ENCODE measurements at places on chromosomes 7 and 10.

DNA sequence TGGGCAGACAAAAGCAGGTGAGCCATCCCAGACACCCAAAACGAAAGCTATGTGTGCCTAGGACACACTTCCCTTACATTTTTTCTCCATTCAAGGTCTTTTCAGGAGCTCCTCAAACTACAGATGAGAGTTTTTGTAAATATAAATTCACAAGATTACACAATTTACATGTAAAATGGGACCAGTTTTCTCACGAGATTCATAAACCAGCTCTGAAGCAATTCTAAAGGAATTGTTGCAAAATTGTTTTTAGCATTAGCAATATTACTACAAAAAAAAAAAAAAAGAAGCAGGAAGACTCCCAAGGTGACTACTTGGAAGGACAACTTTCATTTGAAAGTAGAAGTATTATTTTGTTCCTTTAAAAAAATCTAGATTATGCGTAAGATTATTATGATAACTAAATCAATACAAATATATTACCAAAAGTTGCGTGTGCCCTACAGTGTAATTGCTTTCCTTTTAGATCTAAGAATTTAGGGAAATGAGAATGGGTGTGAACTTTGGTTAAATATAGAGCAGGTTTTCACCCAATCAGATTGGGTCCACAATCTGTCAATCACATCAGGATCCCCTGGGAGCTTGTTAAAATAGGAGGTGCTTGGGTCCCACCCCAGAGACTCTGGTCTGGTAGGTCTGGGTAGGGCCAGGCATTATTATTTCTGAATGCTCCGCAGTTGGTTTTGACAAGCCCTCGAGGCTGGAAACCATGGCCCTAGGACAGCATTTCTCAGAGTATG lies 72.2 kb downstream of the TBXAS1 start:
- no peak for DNase-seq

GRCh38 chr10:67079126-67079525 lies 153.3 kb downstream of the LRRTM3 start:
- DNase-seq, result no peak

DNA sequence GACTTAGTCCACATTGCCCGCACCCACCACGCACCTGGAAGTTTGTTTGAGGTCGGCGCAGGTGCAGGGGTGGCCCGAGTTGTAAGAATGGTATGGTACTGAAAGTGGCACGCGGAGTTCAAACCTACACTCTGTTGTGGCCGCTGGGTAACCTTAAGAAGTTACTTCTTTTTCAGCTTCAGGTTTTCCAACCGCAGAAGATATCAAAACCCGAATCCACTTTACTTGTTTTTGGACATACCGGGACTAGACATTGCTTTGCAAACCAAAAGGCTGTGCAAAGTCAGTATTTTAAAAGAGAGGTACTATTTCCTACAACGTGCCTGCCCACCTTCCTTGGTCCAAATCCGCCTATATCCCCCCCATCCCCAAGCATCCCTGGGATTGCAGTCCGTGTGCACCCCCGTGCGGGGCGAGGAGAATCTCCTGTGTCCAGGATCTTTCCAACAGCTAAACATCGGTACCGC lies 1.0 kb downstream of the IGFBP3 start:
- no peak for DNase-seq

DNA sequence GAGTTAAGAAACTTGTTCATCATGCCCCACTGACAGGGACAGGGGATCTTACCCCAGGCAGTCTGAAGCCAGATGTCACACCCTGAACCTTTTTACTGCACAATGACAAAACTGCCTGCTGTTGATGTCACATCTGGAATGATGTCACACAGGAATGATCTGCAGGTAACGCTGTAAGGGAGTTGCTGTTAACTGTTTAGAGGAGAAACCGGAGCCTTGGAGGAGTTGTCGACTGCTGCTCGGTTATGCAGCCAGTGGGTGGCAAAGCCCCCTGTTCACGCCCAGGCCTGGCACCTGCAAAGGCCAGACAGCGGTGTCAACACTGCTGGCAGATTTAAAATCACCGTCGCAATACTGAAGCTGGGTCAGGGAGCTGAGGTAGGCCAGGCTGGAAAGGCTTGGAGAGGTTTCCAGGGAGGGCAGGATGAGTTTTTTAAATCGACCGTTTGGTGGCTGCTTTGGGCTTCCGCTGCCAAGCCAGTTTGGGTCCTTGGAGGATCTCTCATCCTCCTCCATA lies 10.0 kb upstream of the SLIT1 start:
- no peak for DNase-seq

GRCh38 chr7:4307316-4308204 lies 374.5 kb upstream of the FOXK1 start:
- no peak for DNase-seq

DNA sequence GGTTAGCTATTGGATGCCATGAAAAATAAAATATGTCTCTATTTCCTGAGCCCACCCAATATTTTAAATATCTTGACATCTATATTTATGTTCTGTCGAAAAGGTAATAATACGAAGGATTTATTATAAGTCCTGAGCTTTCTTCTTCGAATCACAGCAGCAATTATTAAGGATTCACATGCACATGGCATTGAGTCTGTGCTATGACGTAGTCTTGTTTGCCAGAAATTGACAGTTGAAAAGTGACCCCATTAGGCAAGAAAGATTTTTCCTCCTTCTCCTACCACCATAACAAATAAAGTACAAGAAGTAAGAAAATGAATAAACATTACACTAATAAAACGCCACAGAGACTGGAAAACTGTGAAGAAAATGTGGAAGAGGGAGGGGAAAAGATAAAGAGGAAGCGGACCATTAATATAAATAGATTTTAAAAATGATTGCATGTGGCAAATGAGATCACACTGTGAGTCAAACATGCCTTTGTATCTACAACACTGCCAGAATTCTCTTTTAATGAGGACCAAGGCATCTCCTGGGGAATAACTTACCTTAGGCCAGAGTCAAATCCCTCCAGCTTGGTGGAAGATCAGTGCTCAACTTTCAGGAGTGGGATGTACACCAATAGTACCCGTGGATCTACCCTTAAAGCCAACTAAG lies 21.6 kb downstream of the FZD1 start:
- DNase-seq, result no peak

DNA sequence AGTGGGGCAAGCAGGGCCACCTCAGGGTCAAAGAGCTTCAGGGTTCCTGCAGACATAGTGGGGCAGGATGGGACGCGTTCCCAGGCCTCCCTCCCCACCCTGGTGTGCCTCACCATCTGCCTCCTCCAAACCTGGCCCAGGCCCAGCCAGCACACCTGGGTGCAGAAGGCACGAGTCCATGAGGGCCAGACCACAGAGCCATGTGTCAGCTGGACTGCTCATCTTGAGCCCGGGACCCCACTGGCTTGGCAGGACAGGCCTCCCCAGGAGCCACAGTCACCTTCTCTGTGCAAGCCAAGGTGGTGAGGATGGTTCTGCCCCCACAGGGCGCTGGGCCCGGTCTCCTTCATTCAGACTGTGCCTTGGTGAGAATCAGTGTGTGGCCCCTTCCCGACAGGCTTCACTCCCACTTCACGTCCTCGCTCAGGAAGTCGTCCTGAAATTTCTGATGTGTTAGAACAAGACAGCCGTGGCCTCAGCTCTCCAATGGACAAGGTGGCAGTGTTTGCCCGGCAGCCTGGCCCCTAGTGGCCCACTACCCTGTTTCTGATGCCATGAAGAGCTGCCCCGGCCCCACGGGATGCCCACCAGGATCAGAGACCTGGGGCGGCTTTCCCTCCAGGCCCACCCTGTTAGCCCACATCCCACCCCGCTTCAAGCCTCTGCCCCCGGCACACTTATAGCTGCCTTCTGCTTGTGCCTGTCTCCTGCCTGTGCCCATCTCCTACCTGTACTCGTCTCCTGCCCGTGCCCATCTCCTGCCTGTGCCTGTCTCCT lies 59.6 kb upstream of the EBF3 start:
- peak; percentile 40 for DNase-seq

DNA sequence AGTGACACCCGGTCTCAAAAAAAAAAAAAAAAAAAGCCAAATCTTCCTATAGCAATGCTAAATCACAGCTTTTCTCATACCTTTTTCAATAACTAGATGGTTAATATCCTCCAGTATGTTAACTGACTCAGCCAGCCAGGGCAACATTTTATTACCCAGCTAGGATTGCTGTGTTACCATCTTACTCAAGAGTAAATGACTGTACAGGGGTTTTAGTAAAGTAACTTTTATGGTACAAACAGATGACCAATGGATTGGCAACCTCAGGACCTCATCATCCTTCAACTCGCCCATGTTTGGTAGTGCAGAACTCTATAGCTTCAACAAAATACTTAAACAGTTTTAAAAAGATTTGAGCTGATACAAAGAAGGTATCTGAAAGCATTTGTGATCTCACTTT lies 59.5 kb downstream of the HBP1 start:
- no peak for DNase-seq

- no peak for DNase-seq
Observed at GRCh38 chr10:24467605-24468004, 256.1 kb downstream of the ARHGAP21 start.

- no peak for DNase-seq
Observed at GRCh38 chr7:45225311-45225947, 67.8 kb downstream of the RAMP3 start.

- DNase-seq, result no peak
Observed at GRCh38 chr7:10704653-10705052, 269.0 kb upstream of the PHF14 start.

DNA sequence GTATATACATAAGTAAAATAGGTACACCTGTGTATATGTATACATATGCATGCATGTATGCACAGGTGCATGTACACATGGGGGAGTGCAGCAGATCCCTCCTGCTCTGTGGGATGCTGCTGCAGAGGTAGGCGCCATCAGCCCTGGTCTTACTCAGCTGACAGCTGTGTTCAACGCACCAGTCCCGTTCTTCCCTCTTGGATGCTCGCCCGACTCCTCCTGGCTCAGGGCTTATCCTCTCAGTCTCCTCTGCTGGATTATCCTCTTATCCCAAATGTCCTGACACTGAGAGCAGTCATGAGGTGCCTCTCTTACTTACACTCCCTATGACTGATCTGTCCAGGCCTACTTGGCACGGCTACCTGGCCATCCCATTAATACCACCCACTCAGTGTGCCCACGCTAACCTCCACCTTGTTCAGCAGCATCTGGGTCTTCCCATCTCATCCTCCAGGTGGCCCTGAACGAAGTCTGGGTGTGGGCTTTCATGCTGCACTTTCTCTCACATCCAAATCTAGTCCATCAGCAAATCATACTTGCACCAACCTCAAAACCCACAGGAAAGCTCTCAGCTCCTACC lies 357.1 kb downstream of the TCERG1L start:
- no peak for DNase-seq

DNA sequence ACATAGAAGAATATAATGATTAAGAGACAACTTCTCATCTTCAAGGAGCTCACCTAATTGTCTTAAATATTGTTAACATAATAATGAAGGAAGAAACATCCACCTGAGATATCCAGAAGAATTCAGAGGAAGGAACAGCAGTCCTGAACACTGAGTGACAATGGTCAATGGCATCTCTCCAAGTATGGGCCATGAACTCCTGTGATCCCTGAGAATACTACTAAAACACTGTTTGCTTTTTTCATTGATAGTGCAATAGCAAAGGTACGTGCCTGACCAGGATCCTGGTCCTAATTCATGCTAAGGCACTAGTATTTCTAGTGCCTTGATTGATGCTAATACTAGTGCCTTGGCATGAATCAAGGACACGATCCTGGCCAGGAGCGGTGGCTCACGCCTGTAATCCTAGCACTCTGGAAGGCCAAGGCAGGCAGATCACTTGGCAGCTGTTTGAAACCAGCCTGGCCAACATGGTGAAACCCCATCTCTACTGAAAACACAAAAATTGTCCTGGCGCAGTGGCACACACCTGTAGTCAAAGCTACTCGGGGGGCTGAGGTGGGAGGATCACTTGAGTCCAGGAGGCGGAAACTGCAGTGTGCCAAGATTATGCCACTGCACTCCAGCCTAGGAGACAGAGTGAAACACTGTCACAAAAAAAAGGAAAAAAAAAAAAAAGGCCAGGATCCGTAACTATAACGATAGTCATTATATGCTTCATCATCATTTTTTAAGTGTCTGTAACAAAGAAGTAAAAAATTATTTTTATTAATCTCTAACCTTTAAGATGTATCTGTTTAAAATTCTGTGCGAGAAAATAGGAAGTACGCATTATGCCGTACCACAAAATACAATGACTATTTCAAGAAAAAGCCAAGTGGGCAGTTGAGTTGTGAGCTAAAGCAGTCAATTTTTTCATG lies 49.1 kb downstream of the SRPK2 start:
- no peak for DNase-seq

- no peak for DNase-seq
Observed at GRCh38 chr10:112687647-112688046, 240.6 kb downstream of the VTI1A start.
